Left lobe of liver (tissue), 2 donors: ENCODE measurements at places on chromosomes 2 and 18. TPM values are rescaled to one million over a fixed set of nuclear protein-coding genes. Genes with fewer than 3 reads are reported as not detected.

DLX1 gene
- not detected for total RNA-seq

CHPF gene
- 55.1 TPM for total RNA-seq

DNA sequence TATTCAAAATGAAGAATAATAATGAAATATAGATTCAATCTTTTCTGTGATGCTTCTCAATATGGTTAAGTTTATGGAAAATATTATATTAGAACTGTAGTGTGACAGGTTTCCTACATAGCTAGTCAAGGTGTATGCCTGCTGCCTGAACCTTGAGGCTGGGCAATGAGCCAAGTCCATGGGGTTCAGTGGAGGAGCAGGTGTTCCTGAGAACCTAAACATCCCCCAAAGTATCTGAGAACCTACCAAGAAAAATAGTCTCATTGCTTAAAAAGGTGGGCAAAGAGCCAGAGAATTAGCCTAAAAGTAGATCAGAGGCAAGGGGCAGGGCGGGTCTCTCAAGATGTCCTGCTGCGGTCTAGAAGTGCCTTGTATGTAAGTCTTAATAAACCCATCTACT is 185.9 kb upstream of the SPHKAP start:
- no peak for DNase-seq

NXPH2 gene
- total RNA-seq, result not detected

DNA sequence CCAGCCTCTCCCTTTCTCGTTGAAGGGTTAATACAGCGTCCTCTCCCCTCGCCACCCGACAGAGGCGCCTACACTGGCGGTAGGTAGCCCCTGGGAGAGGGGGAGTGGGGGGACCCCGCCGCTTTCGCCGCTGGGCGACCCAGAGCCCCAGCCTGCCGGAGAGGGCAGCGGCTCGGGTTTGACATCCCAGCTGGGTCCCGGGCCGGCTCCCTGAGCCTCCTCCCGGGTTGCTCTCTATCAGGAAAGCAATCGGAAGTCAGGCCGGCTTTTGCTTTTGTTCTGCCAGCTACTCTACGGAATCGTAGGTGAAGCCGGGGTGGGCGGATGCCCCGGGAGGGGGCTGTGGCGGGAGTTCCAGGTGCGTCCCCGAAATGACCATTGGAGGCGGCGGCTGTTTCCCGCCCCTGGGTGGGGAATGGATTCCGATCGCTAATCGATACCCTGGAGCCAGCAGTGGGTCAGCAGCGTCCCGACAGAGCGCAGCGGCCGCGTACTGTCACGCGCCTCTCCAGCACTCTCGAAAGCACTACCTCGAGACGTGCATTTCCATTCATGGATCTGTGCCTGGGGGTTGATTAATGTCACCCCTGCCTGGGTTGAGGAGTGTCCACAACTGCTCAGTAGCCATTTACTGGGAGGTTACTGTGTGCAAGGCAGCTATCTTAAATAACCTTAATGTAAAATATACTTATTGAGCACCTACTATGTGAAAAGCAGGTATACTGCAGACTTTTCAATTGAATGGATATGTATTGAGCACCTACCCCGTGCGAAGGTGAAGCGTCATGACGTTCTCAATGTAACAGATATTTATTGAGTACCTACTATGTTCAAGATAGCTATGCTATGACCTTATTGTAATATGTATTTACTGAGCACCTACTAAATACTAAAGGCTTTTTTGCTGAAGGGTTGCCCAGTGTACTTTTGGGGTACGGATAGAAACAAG is 1.1 kb downstream of the MAPK4 start:
- DNase-seq, result peak; percentile 46

HRH4 gene
- 0.15 TPM for total RNA-seq

GRCh38 chr2:62653582-62654422 is 51.7 kb upstream of the EHBP1 start:
- DNase-seq, result no peak

CXCR4 gene
- total RNA-seq, result 2.0 TPM

DNA sequence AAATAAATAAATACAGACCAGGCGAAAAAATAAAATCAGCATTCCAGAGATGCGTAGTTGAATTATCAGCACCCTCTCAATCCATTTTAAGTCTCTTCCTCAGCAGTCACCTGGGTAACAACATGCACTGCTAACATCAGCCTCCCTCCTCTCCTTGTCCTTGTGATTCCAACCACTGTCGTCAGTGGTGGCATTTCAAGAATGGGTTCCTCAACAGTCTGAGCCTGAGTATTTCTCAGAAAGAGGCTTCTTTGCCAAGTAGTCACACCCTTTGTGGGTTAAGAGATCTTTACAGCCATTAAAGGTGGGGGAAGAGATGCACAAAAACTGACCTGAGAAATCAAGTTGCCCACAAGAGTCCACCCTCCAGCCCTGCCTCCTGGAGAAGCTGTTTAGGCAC is 39.0 kb downstream of the NOL10 start:
- no peak for DNase-seq

TUBA4B gene
- total RNA-seq, result not detected

DNA sequence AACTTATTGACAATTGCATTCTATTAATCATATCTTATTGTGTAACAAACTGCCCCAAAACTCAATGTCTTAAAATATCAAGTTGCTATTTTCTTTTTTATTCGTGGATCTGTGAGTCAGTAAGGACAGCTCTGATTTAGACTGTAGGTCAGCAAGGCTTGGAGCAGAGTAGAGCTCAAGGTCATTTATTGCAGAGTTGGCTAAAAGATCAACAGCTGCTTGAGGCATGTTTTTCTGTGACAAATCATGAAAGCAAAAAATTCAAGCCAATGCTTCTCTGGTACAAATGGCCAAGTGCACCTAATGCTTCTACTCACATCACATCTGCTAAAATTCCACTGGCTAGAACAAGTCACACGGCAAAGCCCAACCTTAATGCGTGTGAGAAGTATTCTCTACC is 497.7 kb upstream of the LRATD1 start:
- no peak for DNase-seq

GRCh38 chr2:68368654-68369336 is 3.7 kb downstream of the PLEK start:
- no peak for DNase-seq

DNA sequence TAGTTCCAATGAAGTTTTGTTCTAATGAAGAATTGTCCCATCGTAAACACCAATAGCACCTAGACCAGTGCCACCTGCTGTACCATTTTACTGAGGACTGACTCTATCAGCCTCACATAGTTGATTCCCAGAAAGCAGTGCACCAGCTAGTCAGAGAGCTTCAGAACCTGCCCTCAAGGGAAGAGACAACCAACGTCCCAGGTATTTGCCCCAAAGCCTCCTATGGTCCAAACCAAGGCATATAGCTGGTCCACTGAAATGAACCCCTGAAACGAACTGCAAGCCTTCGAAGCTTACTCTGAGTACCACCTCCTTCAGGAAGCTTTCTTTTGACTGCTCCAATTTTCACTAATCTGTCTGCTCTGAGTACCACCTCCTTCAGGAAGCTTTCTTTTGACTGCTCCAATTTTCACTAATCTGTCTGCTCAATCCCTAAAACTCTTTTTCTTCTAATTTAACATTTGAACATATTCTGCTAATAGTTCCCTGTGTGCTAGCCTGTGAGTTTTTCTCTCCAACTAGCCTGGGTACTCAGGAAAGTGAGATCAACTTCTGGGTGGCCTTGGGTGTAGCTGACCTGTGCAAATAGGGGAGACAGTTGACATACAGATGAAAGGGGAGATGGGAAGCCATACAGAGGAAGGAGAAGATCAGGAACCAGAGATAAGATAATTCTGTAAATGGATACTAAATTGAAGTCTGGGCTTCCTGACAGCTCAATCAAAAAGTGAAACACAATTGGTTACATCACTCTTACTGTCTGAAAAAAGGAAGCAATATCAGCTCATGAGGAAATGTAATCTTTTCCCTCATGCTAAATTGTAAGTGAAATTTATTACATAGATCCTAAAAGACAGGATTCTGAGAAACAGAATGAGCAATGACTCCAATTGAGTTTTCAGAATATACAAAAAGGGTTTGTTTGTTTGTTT is 33.5 kb upstream of the EML4 start:
- DNase-seq, result no peak

CERKL gene
- not detected for total RNA-seq

ALPG gene
- not detected for total RNA-seq
